ENCODE measurements at places on chromosomes 16 and 17. TPM values are rescaled to one million over a fixed set of nuclear protein-coding genes. Genes with fewer than 3 reads are reported as not detected.

WNT3 gene
- total RNA-seq = 1.0 TPM

TRPV3 gene
- 2.3 TPM for total RNA-seq

PPP1R9B gene
- 47.5 TPM for total RNA-seq

CTRB1 gene
- not detected for total RNA-seq

PLLP gene
- not detected for total RNA-seq

SULT1A2 gene
- total RNA-seq = not detected

ABCC12 gene
- total RNA-seq = 0.26 TPM

CDRT15L2 gene
- not detected for total RNA-seq

NETO2 gene
- 150 TPM for total RNA-seq

TERB1 gene
- not detected for total RNA-seq

DOC2B gene
- not detected for total RNA-seq

ZFPM1 gene
- total RNA-seq = 2.8 TPM

TPSB2 gene
- total RNA-seq = not detected

SEPTIN12 gene
- not detected for total RNA-seq

ADAP2 gene
- 3.3 TPM for total RNA-seq

GOSR1 gene
- 33.6 TPM for total RNA-seq

MYH8 gene
- total RNA-seq = not detected

FOXL1 gene
- total RNA-seq = 17.4 TPM

SCNN1B gene
- not detected for total RNA-seq

C1QTNF8 gene
- total RNA-seq = 0.13 TPM

GAS7 gene
- total RNA-seq = 10.0 TPM

RHOT1 gene
- total RNA-seq = 54.9 TPM

TBKBP1 gene
- 12.5 TPM for total RNA-seq

OR1A1 gene
- not detected for total RNA-seq

SOCS1 gene
- total RNA-seq = 2.3 TPM

C16orf89 gene
- total RNA-seq = 3.0 TPM

TBC1D3H gene
- not detected for total RNA-seq

KLHL10 gene
- 0.20 TPM for total RNA-seq

CD79B gene
- total RNA-seq = not detected

HBA2 gene
- not detected for total RNA-seq

All from smooth muscle cell of the pulmonary artery (primary cell).